GM13976 (cell line): ENCODE measurements at places on chromosomes 6 and 20.

DNA sequence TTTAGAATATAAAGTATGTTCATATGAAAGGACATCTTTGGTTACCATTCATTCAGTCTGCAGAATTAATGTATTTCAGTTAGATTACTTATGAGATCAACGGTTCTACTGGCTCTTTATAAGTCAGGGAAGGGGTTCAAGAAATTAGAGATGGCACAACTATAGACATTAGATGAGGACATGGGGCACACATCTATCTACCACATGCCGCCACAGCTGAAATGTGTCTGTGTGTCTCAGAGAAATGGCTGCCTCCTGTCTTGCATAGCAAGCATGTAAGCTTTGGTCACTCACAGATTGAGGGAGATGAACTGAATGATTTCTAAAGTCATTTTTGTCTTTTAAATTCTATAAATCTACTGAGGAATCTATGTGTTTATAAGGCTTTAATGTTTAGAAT is 128.9 kb upstream of the FAM184A start:
- DNase-seq = no peak

DNA sequence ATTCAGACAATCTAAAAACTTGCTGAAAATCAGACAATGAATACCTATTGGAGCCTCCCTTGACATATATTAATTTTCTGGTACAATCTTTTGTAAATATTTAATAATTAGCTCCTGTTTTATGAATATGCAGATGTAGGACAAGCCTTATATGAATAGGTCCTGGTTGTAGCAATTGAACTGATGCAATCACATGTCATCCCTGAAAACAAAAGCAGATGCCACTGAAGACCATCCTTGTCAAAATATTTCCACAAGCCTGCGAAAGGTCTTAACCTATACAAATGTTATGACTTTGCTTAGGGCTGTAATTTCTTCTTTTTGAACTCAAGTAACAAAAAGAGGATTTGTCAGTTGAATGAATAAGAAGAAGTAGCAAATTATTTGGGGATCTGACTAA is 722.1 kb downstream of the EYS start:
- DNase-seq = no peak

DNA sequence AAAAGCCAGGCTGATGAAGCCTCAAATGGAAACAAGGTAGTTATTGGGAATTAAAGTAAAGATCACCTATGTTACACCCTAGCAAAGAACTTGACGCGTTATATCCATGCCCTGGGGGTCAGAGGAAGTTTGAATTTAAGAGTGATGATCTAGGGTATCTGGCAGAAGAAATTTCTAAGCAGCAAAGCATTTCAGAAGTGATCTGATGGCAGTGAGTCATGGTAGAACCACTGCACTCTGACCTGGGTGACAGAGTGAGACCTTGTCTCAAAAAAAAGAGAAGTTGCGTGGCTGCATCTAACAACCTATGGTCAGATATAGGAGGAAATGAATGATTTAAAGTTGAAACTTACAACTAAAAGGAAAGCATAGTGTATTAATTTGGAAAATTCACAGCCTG is 45.2 kb downstream of the SCP2D1 start:
- no peak for DNase-seq

DNA sequence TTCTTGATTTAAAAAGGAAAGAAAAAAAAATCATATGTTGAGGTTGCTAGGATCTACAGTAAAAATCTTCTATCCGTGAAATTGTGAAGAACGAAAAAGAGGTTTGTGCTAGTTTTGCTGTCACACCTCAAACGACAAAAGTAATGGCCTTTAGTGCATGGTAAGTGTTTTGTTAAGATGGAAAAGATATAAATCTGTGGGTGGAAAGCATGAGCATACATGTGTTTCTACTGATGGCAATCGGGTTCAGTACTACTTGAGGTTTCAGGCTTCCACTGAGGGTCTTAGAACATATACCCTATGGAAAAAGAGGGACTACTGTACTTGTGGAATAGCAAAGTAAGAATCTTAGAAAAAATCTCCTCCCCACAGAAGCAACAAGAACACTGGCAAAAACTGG is 58.0 kb downstream of the AHI1 start:
- no peak for DNase-seq

DNA sequence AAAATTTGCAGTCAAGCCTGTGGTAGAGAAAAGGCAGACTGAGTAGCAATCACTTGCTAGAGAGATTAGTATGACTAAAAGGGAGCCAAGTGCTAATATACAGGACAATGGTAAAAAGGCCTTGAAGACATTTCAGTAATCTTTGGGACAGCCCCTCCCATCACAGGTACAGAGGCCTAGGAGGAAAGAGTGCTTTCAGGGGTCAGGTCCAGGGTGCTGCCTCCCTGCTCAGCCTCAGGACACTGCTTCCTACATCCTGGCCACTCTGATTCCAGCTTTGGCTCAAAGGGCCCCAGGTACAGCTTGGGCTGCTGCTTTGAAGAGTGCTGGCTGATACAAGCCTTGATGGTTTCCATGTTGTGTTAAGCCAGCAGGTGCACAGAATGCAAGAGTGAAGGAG is 543.5 kb downstream of the MMUT start:
- no peak for DNase-seq

DNA sequence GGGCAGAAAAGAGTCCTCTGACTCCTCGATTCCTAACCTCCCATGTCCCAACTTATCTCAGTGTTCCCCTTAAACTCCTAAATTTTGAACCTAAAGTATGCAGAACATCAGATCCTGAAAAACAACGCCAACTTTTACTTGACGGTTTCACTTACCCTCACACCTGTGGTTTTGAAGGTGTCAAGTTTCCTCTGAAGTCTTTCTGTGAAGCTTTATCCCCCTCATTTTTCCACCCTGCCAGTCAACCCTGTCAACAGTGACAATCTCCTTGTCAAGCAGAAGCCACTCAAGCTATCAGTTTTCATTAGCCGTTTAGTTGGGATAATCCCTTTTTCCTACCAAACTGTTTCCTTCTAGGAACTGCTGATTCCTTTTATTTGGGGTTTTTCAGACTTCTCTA is 245.4 kb upstream of the PREP start:
- no peak for DNase-seq

- no peak for DNase-seq
These were observed 29.0 kb upstream of the TCP11 start for GRCh38 chr6:35170166-35170565.

GRCh38 chr6:156904176-156904967 is 127.2 kb downstream of the ARID1B start:
- DNase-seq = no peak
